Activated CD8-positive, alpha-beta T cell treated with anti-CD3 and anti-CD28 coated beads for 36 hours (primary cell): ENCODE measurements at places on chromosomes 5 and 9. TPM values are rescaled to one million over a fixed set of nuclear protein-coding genes. Genes with fewer than 3 reads are reported as not detected.

GRCh38 chr5:4572311-4573100, 567.6 kb upstream of the ADAMTS16 start:
- DNase-seq: no peak
- no peaks in the 10 kb centered on the region for H3K4me1 ChIP-seq
- H3K4me3 ChIP-seq: no peak overlapping the region
- H3K36me3 ChIP-seq: no peaks in the 10 kb centered on the region
- H3K27ac ChIP-seq: no peak overlapping the region
- H3K27me3 ChIP-seq: no peaks in the 10 kb centered on the region

- H3K4me3 ChIP-seq: no peak overlapping the region
- H3K27me3 ChIP-seq: no peaks in the 10 kb centered on the region
Measured at GRCh38 chr5:109412981-109413402, 3.2 kb upstream of the PJA2 start.

DNA sequence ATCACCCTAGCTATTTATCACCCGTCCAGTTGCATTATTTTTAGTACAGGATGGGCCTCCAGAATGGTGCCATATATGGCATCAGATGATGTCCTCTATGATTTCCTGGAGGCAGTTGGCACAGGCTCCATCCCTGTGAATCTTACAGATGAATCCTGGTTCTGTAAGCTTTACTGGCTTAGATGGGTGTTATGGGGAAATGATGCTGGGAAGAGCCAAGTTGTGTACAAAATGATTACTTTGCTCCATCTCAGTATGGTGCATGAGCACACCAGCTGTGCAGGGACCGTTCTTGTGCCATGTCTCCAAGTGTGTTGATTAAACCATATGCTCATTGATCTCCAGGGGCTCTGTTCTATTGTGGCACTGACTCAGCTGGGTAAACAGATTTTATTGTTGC, 755.7 kb downstream of the TLR4 start:
- no peaks in the 10 kb centered on the region for H3K27me3 ChIP-seq
- no peak overlapping the region for H3K27ac ChIP-seq
- no peaks in the 10 kb centered on the region for H3K4me1 ChIP-seq
- H3K4me3 ChIP-seq: no peak overlapping the region

The RABGAP1 gene
- total RNA-seq: 22.0 TPM

The TDRD7 gene
- 4.0 TPM for total RNA-seq
